ENCODE measurements at places on chromosomes 2 and 18. TPM values are rescaled to one million over a fixed set of nuclear protein-coding genes. Genes with fewer than 3 reads are reported as not detected.
A peak's percentile ranks its signal among the peaks of the same experiment; 100 is the strongest.

The RAPGEF4 gene
- total RNA-seq: not detected

- DNase-seq: no peak
Measured at GRCh38 chr18:63997606-63998005, 27.7 kb downstream of the SERPINB8 start.

- peak; percentile 56 for DNase-seq
Measured at GRCh38 chr2:215594766-215595165, 158.9 kb upstream of the FN1 start.

The CHRND gene
- not detected for total RNA-seq

GRCh38 chr2:101748000-101748399 is 50.5 kb downstream of the MAP4K4 start:
- DNase-seq: no peak

- DNase-seq: no peak
Measured at GRCh38 chr2:62775367-62775668, 69.8 kb downstream of the EHBP1 start.

GRCh38 chr18:74264303-74265020 is 27.3 kb downstream of the CYB5A start:
- no peak for DNase-seq

DNA sequence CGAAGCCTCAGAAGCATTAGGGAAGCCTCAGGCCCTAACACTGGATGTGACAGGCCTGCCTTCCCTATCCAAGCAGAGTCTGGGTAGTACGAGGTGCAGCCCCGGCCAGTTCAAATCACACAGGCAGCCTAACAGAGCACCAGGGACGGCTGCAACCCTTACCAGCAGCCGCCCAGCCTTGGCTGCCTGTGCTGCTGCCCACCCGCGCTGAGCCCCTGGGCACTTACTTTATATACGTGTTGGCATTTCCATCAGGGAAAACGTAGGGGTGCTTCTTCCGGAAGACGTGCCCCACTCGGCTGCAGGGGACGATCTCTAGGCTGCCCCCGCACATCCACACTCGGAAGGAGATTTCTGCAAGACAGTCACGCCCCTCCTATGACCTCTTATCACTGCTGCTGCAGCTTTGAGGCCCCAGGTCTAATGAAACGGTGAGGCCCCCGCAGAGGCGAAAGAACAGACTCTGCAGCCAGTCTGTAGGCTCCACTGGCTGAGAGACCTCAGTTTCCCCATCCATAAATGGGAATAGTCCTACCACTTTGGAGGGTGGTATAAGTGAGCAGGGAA is 124.7 kb upstream of the CAPN13 start:
- no peak for DNase-seq

GRCh38 chr2:74417763-74418162 is 3.7 kb downstream of the C2orf81 start:
- DNase-seq: no peak

- DNase-seq: no peak
Measured at GRCh38 chr2:223338016-223338415, 264.1 kb downstream of the SCG2 start.

GRCh38 chr18:46894124-46894523 is 23.2 kb downstream of the PIAS2 start:
- no peak for DNase-seq

The CD207 gene
- not detected for total RNA-seq

The HJURP gene
- total RNA-seq: 59.1 TPM

DNA sequence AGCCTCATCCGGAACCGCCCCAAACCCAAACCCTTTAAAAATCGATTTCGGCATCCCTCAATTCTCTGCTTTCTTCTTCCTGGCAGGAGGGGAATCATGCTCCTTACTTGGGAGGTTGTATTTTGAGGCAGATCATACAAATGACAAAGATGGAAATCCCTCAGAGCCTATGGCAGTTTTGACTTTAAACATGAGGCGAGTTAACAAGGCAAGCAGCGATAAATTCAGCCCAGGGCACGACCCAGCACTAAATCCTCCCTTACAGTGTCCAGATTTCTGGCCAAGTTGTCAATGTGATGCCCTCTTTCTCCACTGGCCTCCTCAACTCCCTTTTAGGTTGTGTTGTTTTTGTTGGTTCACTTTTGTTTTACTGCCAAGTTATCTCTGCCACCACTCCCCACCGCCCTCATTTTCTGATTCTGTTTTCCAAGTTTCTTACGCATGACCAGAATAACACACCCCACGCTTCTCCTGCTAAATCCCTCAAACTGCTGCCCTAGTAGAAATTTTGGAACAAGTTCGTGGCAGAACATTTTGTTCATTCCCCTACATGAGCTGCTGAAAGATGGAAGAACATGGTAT is 68.3 kb downstream of the CTAGE1 start:
- DNase-seq: no peak

The STARD6 gene
- 1.3 TPM for total RNA-seq

The BCL11A gene
- total RNA-seq: not detected

The KCNIP3 gene
- total RNA-seq: 14.1 TPM

The AAK1 gene
- 10.9 TPM for total RNA-seq

GRCh38 chr18:27413495-27414401 is 228.6 kb upstream of the CHST9 start:
- peak; percentile 55 for DNase-seq

Data from MG63 (cell line).